ENCODE measurements at places on chromosomes 6 and 20.

DNA sequence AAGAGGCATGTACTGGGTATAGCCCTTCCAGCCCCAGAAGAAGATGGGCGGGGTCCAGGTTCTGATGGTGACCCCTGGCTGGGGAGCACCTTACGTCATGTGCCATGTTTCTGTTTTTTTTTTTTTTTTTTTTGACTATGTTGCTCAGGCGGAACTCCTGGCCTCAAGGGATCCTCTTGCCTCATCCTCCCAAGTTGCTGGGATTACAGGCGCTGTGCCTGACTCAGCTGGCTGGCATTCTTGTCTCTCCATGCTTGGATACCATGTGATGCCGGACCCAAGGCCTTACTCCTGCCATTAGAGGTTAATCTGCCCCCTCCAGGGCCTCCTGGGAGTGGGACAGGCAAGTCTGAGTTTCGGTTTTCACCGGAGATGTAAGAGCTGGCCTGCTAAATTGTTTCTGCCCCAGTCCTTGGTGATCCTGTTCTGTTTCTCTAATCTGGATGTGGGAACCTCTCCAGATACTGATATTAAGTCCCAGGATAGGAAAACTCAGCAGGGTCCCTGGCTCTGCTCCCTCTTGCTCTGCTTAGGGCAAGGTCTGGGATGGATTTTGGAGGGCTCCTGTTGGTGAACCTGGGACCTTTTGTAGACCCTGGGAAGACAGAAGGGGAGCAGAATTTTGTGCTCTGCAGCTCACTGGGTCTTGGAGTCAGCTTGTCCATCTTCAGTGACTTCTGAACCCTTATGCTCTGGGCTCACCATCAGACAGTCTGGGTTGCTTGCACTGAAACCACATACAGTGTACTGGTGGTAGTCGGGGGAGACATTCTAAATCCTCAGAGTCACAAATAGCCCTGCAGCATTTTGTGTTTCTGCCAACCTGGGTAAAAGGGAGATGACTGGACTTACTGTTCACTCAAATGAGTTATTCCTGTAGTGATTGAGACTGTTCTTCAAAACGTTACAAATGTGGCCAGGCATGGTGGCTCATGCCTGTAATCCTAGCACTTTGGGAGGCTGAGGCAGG is 45.1 kb downstream of the PTK7 start:
- DNase-seq, result no peak

DNA sequence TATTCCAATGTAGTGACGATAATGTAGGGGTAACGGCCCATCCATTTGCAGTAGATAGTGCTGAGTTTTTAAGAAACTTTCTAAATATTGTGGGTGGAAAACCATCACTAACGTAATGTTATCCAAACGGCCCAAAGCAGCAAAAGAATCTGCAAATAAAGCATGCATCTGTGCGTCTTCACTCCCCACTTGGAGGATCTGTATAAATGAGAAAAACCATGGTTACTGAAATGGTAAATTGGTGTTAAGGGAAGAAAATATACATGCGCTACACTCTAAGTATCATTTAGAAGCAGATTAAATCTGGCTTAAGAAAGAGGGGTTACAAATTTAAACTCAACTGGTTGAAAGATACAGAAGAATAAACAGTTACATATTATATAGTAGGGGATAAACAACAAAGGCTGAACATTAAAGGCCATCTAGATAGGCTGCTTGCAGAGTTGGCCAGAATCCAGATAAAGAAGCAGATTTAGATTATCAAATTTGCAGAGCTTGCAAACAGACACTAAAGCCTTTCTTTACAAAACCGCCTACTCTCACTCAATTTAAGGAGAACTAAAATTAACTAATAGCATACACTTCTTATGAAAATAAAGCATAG is 93.3 kb downstream of the SESN1 start:
- no peak for DNase-seq

DNA sequence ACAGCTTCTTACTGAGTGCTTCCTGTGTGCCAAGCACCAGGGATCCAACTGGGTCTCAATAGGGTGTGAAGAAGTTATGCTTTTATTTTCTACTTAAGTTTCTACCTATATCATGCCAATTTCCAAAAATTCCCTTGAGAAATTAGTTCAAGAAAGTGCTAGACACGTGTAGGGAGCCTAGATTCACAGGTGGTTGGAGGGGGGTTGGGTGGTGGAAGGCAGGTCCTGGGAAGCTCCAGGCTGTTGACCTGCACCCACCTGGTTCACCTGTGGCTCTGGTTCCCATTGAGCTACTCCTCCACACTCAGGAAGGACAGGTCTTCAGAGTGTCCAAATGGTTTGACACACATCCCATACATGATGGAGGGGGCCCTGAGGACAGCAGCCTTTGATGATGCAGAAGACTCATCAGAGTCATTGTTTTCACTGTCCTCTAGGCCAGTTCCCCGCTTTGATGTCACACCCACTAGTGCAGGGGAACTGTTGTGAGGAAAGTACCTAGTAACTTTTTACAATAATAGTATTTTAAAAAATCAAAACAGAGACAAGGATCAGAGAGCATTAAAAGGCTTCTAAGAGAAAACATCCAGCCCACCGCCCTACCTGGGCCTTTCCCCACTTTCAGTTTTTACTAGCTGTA is 39.8 kb upstream of the MYL9 start:
- no peak for DNase-seq

DNA sequence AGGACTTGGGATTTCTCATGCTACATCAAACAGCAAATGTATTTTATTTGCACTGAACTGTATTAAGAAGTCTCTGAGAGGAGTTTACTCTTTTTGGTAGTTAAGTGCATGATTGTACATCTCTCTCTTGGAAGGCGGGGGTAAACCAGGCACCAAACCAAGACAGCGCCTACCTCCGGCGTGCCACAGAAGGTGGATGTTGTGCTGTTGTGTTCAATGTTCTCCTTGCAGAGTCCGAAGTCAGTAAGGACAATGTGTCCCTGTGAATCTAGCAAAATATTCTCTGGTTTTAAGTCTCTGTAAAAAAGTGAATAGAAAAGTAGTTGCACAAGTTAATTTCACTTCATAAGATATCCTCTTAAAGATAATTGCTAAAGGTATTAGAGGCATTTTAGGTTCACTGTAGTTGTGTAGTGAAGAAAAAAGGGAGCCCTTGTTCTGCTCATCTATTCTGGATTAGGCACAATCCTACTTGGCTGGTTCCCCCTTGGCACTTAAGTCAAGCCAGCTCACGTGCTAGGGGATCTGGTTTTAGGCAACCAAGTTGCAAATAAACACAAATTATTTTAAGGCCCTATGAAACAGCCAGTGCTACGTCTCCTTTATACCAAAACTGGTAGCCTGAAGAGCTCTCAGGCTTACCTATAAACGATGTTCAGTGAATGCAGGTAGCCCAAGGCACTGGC is 119.7 kb upstream of the SLC2A12 start:
- no peak for DNase-seq

DNA sequence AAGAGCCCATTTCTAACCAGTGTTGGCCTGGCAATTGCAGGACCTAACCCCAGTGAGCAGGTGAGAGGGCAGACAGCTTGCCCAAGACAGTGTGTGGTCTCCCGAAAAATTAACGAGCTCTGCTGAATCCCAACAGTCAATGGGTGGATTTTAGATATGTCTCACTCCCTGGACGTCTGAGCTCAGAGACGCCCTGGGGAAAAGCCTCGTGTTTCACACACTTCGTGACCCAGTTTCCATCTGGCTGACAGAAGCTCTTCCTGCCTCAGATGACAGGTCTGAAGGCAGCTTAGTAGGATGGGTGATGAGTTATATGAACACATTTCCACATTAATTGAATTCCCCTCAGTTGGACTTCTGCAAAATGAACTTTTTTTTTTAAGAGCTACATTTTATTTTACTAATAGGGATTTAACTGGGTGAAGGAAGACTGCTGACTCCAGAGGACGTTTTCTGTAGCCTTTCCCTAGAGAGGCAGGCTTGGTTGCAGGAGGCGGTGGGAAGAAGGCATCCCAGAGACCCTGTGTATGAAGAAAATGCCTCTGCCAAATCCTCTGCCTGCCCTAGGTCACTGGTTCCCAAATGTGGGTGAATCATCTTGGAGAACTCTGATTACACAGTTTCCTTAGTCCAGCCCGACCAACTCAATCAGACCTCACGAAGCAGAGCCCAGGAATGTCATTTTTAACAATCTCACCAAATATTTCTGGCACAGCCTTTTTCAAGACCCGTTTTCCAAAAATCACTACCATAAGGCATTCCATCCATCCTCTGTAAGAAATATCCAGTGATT is 71.7 kb upstream of the LY86 start:
- DNase-seq, result no peak

DNA sequence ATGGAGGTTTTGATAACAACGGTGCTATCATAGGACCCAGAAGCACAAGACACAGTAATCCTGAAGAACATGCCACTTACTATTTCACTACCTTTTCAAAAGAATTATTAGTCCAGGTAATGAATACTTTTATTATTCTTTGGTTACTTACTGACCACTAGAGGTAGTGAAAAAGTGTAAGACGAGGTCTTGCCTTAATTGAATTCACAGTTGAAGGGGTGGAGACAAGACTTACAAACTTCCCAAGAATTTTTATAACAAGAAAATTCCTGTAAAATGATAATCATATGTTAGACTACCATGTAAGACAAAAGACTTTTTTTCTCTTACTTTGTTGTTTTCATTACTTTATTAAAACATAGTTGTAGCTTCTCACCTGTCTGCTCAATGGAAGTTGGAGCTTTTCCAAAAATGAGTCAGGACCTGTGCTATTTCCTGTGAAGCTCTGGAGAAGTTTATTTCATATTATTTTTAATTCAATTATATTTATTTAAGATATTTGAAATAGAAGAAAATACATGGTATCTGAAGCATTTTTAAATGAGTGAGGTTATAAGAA is 52.4 kb downstream of the DOP1A start:
- DNase-seq, result peak; percentile 3

DNA sequence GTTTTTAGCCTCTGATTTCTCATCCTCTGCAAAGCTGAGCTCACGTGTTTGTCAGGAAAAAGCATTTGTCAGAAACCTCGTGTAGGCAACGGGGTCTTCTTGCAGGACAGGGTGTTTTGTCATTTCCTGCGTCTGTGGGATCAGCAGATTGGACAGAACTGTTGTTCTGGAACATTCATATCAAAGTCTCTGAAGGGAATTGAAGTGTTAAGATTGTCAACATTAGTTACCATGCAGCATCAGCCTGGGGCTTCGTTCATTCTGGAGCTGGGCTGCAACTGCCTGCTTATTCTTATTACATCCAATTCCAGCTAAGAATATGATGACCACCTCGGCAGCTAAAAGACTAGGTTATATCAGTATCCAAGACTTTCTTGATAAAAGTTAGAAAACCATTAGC is 71.0 kb upstream of the RALGAPA2 start:
- no peak for DNase-seq

GRCh38 chr20:39258253-39258652 is 296.1 kb downstream of the DHX35 start:
- no peak for DNase-seq

GRCh38 chr20:47949230-47949629 is 163.9 kb upstream of the SULF2 start:
- DNase-seq, result peak; percentile 30

DNA sequence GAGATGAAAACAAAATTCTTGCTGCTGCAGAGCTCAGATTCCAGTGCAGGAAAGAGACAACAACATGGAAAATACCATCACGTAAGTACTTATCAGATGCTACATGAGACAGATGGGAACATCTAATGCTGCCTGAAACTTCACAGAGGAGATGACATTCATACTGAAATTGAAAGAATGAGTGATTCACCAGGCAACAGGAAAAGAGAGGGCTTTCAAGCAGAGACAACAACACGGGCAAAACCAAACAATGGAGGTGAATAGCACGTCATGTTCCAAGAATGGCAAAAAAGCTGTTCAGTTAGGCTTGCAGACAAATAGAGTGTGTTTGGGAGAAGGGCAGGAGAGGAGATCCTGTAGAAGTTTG is 39.3 kb downstream of the GTF2H5 start:
- no peak for DNase-seq

- no peak for DNase-seq
Observed at GRCh38 chr6:382883-383810, 8.4 kb upstream of the IRF4 start.

DNA sequence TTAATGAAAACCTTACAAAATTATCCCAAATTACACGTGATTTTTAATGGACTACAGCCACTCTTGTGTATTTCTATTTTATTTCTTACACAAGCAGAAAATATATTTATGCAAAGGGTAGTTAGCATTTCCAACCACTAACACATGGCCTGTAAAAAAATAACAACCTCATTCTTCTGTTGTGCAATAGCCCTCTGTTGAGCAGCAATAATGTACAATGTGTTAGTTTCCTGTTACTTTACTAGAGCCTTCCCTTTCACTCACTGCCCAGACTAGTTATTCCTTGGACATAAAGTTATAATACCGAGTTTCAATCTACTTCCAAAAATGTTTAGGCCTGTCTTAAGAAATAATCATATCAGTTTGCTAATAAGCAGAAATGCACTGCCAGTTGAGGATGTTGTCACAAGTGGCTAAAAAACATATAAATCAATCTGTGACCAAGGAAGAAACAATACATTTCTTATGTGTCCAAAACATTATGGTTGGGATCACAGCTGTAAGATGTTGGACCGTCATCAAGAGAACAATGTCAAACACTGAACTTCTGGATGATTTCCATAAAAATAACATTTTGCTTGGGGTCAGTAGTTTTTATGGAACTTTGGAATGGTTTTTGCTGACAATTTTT is 73.6 kb upstream of the RNF146 start:
- DNase-seq, result no peak

DNA sequence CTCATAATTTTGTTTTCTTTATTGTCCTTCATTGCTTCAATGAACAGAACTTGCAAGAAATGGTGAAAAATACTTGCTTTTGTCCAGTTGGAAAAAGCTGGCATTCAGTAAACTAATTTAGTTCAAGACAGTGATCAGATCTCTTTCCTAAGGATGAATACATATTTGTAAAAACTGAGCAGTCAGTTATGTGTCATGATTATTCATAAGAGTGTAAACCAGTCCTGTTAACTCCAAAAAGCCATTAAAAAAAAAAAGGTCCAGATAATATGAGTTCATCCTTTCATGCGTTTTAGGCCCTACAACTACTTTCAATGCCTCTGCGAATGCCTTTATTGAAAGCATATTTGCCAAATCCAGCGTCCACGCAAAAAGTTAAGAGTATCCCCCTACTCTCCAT is 609 bp downstream of the PGM3 start:
- no peak for DNase-seq

DNA sequence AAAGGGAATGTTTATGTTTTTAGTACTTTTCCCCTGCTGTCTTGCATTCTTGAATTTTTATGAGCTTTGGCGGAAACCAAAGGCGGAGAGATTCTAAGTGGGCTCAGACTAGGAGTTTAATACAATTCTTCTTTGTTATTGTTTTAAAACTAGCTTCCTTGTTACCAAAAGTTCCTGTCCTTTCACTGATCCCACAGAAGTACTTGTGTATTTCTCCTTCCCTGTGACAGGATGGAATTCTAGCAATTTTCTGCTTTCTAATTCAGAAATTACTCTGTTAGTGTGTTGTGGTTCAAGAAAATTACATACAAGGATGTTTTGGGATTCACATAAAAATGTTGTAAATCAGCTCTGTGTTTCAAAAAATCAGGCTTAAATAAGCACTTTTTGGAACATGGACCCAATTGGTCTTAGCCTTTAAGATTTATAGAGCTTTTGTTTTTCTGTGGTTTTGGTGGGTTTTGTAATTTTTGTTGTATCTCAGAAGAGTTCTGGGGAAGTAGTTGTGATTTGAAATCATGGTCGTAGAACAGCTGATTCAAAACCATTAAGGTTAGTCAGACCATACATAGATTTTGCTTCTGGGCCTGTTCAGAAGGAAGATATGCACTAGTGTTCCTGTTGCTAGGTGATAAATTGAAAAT is 17.6 kb upstream of the CTAGE9 start:
- no peak for DNase-seq

- DNase-seq, result no peak
Observed at GRCh38 chr6:66230591-66230990, 523.6 kb upstream of the EYS start.
